ENCODE measurements at places on chromosomes 7 and 10.

DNA sequence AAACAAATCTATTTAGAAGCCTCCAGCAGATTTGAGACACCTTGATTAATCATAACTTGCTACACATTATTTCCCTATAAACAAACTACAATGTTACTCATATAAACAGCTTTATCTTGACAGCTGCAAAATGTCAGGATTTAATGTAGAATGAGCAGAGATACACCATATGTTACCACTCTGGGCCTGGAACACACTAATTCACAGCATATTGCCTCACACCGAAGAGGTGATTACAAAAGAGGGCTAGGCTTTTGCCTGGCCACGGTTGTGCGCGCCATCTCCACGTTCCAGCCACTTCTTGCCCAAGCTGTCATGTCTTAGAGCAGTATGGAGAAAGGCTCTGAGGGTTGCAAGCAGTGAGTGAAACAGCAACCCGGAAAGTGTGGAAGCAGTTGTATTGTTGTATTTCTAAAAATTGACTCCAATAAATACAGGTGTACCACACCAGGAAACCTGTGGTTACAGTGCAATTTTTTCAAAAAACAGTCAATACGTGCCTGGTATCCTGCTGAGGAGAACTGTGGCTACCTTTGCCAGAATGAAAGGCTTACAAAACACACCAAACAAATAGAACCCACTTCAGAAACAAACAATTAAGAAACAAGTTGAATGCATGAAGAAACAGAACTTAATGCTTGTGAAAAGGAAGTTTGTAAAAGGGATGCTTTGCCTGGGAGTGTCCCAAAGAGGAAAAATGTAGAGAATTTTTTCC is 498.1 kb downstream of the PLXNA4 start:
- no peak for DNase-seq

DNA sequence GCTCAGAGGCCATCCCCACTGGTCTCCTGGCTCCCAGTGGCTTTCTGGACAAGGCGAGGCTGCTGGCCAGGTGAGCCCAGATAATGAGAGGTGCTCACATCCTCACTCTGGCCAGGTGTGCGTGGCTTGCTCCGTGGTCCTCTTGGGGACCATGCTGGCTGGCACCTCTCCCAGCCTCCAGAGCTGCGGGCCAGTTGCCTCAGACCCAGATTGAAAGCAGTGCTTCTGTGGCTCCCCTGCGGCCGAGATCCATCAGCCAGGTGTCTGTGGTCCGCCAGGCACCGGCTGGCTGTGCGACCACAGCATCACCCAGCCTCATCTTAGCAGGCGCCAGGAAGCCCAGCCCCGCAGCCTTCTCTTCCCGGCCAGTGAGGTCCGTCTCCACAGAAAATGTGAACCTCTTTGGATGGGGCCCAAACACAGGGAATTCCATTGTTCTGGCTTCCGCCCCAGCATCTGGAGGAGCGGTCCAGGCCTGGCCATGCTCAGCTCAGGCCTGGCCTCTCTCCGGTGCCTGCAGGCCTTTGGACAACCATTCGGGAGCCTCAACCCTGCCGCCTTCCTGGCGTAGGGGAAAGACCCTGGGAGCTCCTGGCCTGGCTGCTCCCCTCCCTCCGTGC is 5.2 kb upstream of the TTYH3 start:
- no peak for DNase-seq

DNA sequence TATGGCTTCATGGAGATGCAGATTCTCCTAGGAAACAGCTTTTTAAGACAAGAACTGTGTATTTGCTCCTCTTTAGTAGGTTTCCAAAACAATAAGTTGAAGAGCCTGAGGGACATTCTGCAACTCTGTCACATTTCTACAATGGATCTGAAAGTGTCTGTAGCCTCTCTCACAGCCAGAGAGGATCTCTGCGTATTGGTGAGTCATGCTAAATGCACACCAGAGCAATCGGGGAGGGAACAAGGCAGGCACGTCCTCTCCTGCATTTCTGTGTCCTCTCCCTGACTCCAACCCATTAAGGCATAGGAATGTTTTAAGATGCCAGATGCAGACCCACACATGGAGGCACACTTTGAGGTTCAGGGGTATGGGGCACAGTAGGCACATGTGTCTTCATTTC is 1126.4 kb upstream of the GHITM start:
- DNase-seq = no peak

GRCh38 chr7:95482424-95482823 is 3.3 kb upstream of the ASB4 start:
- no peak for DNase-seq

- no peak for DNase-seq
These were observed 109.8 kb upstream of the FAM133B start for GRCh38 chr7:92699966-92700514.

DNA sequence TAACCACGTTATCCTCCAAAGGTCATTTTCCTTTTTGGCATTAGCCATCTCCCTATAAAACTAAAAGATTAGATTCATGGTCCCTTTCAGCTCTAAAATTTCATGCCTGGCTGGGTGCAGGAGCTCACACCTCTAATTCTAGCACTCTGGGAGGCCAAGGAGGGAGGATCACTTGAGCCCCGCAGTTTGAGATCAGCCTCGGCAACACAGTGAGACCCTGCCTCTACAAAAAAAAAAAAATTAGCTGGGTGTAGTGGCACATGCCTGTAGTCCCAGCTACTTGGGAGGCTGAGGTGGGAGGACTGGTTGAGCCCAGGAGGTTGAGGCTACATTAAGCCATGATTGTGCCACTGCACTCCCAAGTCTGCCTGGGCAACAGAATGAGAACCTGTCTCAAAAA is 57.0 kb downstream of the MALSU1 start:
- DNase-seq = no peak

- DNase-seq = no peak
These were observed 996.7 kb upstream of the CELF2 start for GRCh38 chr10:10020945-10021344.

DNA sequence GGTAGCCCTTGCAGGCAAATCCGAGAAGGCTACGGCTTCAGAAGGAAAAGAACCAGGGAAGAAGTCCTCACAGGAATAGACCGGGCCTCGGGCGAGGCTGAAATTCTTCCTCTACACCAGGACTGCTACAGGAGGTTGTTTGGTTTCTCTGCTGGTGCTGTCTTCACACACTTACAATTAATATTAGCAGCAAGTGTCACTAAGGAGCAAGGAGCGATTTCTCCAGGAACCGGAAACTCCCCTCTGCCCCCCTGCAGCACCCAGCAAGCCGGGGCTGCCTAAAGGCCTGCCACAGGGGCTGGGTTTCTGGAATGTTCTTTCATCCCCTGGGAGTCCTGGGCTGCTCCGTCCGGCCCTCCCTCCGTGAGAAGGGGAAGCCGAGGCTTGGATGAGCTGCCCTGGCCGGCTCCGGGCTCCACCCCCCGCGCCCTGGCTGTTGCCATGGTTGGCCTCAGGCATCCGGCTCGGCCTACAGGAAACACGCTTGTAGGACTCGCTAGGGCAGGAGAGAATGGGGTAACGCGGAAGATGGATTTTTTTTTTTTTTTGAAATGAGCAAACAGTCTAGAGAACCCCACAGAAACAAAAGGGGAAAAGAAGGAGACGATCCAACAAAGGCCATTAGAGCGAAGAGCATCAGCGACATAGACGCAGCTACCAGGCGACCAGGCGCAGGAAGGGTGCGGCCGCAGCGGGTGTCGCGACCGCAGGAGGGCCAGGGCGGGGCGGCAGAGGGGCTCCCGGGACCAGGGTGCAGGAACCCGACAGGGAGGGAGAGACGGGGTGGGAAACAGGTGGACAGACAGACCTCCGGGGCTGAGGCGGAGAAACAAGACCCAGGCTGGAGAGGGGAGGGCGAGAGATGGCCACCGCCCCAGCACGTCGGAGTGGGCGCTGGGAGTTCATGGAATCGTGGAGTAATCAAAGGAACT is 33.0 kb downstream of the EN2 start:
- DNase-seq = peak; percentile 72

DNA sequence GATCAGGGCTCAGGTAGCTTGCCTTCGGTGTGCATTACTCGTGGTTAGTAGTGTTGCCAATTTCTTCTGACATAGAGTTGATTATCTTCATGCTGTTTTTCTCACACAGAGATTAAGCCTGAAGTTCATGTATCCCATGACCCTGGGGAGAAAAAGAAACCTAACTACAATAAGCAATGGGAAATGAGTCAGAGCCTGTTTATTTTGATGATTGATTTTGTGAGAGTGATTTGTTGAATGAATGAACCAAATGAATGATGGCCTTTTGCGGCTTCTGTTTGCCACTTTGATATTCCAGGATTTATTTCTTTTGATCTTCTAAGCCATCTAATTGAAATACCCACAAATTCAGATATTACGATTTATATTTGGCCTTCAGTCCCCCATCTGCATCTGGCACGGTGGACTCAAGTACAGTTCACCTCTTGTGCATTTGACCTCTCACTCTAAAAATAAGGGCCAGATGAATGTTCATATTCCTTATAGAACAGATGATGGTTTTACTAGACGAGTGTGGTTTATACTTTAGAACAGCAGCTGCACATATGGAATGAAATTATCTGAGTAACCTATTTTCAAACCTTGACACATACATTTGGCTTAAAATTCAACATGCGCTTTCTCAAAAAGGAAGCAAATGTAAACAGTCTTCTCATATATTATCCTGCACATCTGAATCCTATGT is 110.7 kb downstream of the PLCE1 start:
- DNase-seq = no peak

GRCh38 chr10:13648425-13648824 is 61.7 kb downstream of the PRPF18 start:
- DNase-seq = no peak

- no peak for DNase-seq
These were observed 13.3 kb downstream of the AKR1E2 start for GRCh38 chr10:4839353-4839752.

- no peak for DNase-seq
These were observed 15.9 kb downstream of the TMEM209 start for GRCh38 chr7:130189343-130189742.

DNA sequence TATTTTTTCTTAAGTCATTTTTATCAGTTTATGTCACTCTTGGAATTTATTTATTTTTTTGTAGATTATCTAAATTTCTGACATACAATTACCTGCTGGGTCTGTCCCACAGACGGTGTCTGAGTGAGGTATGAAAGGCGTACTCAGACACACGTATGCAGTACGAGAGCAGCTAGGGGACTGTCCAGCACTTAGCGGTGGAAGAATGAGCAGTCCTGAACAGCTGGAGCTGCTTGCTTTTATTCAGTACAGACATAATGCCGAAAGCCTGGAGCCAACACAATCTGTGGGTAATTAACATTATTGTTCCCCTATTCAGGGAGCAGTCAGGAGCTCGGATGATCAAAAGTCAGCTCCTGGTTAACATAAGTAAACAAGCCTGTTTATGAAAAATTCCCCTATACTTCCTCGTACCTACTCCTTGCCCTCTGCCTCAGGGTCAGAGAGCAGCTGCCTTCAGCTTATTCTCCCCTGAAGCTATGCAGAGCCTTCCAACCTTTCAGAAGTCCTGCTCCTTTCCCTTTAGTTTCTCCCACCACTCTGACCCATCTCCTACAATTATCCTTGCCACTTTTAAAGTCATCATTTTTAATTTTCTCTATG is 488.0 kb upstream of the POM121L12 start:
- no peak for DNase-seq

- peak; percentile 57 for DNase-seq
These were observed 851 bp downstream of the MKRN1 start for GRCh38 chr7:140478246-140479061.

- DNase-seq = no peak
These were observed 20.4 kb upstream of the CCSER2 start for GRCh38 chr10:84308021-84308420.

- DNase-seq = peak; percentile 43
These were observed 101.2 kb downstream of the RGS10 start for GRCh38 chr10:119441151-119441821.

Measured in lower lobe of right lung (tissue), 2 donors.